Astrocyte of the spinal cord (primary cell): ENCODE measurements at places on chromosomes 5 and 9.

GRCh38 chr9:104107799-104108198 is 13.7 kb downstream of the SMC2 start:
- no peak for DNase-seq

DNA sequence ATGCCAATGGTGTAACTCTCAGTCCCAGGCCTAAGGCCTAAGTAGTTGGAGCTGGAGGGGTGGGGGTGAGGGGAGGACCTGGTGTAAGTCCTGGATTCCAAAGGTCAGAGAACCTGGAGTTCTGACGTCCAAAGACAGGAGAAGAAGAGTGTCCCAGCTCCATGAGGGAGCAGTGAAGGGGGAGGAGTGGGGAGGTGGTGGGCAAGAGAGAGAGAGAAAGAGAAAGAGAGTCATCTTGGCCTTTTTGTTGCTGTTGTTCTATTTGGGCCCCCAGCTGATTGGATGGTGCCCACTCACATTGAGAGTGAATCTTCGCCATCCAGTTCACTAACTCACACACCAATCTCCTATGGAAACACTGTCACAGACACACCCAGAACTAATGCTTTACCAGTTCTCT is 198.9 kb downstream of the DAB2IP start:
- DNase-seq = no peak

DNA sequence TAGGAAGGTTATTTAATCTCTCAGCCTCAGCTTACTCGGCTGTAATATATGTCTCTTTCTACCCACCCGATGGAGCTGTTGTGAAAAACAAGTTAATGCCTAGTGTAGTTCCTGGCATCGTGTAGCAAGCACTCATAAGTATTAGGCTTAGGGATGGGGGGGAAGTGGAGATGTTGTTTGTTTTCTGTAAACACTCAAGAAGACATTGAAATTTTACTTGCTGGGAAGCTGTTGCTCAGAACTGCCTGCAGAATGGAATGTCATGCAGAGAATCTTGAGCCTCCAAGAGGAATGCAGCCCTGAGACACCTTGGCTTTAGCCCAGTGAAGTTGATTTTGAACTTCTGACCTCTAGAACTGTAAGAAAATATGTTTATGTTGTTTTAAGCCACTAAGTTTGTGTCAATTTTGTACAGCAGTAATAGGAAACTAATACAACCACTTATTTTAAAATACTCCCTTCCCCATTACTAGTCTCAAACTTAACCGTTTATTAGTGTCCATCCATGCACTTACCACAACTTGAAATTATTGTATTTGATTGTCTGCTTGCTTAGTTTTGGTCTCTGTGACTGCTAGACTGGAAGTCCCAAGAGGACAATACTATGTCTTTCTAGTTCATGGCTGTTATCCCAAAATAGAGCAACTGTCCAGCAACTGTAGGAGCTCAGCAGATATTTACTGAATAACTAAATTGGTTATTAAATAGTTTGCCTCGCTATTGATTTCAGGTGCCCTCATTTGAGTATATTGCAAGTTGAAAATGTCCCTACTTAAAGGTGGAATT is 53.8 kb downstream of the MFAP3 start:
- peak; percentile 18 for DNase-seq

GRCh38 chr5:96629774-96630173 is 32.4 kb upstream of the CAST start:
- DNase-seq = peak; percentile 93

DNA sequence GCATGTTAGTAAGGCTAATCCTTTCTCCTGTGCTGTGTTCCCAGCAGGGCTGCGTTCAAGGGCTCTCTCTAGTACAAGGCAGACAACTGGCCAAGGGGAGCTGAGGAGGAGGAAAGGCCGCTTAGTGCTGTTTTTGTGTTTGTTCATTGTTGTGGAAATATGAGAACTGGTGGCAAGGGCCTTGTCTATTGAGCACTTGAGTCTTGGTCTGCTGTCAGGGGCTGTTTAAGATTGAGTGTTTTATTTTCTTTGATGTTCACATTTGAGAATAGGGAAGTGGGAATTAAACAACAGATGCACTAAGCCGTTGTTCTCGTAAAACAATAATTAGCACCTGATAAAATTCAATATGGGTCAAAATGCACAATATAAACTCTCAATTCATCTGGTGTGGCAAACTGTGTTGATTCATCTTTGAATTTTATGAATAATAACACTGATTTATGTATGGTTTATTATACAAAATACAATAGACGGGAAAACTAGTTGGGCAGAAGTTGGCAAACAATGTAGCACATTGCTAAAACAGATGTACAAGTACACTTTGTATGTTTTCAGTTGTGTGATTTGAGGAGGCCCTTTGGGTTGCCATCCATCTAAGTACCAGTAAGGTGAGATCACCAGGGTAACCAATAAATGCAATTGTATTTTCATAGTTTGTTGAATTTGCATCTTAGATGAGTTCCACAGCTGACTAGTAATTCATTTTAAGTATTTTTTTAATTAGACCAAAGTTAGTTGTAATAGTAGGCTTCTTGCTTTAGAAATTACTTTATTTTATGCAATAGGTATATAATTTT is 97.6 kb upstream of the GRHPR start:
- DNase-seq = no peak

DNA sequence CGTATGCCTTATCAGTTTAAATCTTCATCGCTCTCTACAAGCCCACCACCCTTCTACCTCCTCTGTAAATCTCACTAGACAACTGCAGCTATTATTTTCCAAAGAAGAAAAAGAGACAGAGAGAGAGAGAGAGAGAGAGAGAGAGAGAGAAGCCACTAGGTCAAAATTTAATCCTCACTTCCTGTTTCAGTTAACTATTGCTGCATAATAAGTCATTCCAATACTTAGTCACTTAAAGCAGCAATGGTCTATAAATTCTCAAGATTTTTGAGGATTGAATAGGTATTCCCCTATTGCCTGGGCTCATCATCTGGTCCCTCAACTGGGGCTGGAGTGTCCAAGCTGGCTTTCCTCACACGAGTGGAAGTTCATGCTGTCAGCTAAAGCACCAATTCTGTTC is 68.8 kb downstream of the ITGA1 start:
- DNase-seq = no peak

GRCh38 chr5:129042306-129042705 is 52.2 kb upstream of the ISOC1 start:
- no peak for DNase-seq

DNA sequence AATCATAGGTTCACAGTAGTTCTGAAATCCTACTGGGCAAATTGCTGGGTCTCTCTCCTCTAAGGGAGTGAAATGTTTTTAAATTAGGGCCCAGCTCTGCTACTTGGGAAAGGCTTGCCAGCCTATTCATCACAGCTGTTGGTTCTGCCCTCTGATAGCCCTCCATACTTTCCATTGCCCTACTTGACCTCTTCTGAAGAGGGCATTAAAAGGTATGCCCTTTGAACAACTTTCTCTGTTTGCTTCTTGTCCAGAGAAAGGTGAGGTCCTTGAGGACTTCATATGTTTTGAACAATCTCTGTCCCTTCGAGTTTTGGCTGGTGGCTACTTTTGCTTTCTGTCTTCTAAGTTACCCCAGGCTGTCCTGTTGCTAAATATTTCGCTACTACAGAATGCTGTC is 62.3 kb upstream of the JAK2 start:
- DNase-seq = no peak

DNA sequence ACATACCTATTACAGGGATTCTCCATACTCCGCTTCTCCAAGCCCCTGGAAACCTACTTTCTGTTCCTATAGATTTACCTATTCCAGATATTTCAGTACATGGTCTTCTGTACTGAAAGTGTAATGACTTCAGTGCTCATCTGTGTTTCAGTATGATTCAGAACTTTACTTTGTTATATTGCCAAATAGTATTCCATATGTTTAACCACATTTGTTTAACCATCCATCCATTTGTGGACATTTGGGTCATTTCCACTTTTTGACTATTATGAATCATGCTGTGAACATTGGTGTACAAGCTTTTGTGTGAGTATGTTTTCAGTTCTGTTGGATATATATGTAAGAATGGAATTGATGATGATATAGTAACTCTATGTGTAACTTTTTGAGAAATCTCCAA is 188.9 kb downstream of the PDZD2 start:
- DNase-seq = peak; percentile 72

GRCh38 chr5:38478878-38479277 is 77.6 kb downstream of the LIFR start:
- no peak for DNase-seq

DNA sequence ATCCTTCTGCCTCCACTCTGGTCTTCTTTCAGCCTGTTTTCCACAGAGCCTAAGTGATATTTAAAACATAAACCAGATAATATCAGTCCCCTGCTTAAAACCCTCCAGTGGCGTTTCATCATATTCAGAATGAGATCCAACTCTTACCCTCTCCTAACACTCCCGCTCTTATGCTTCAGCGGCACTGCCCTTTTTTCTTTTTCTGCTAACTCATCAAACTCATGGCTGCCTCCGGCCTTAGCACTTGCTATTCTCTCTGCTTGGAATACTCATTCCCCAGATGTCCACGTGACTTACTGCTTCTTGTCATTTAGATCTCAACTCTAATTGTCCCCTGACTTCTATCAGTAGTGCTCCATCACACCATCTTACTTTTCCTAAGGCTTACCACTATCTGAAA is 73.6 kb downstream of the PIP5K1B start:
- no peak for DNase-seq

DNA sequence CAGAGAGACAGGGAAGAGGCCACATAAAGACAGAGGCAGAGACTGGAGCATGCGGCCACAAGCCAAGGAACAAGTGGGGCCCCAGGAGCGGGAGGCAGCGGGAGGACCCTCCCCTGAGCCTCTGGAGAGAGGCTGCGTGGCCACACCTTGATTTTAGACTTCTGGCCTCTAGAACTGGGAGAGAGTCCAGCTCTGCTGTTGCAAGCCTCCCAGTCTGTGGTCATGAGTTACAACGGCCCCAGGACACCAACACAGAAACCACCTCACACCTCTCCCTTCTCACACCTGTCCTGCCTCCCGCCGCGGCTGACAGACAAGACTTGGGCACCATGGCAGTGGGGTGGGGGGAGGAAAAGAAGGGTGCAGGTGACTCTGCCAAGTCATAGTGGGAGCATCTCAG is 2.2 kb downstream of the INPP5E start:
- DNase-seq = peak; percentile 23

- no peak for DNase-seq
These were observed 726.0 kb downstream of the DNAH5 start for GRCh38 chr5:13218518-13218917.

GRCh38 chr5:137273511-137273910 is 225.6 kb downstream of the SPOCK1 start:
- no peak for DNase-seq

- no peak for DNase-seq
These were observed 9.6 kb upstream of the BTNL8 start for GRCh38 chr5:180889381-180889780.

DNA sequence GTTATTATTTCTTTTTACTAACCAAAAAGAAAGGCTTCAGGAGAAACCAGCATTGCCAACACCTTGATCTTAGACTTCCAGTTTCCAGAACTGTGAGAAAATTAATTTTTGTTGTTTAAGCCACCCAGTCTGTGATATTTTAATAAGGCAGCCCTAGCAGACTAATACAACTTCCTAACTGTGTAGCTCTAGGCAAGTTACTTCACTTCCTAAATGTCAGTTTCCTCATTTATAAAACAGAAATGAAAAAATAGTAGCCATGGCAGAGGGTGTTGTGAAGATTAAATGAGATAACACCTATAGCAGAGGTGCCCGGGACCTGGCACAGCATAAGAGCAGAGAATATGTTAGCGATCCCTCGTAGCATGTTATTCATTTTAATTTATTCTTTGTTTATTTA is 66.6 kb upstream of the HAND1 start:
- DNase-seq = no peak

- no peak for DNase-seq
These were observed 71.4 kb upstream of the STARD4 start for GRCh38 chr5:111583758-111584203.

GRCh38 chr5:83608122-83608521 is 112.5 kb downstream of the HAPLN1 start:
- DNase-seq = peak; percentile 59

- DNase-seq = peak; percentile 79
These were observed 95.6 kb downstream of the ESM1 start for GRCh38 chr5:54889826-54890225.

DNA sequence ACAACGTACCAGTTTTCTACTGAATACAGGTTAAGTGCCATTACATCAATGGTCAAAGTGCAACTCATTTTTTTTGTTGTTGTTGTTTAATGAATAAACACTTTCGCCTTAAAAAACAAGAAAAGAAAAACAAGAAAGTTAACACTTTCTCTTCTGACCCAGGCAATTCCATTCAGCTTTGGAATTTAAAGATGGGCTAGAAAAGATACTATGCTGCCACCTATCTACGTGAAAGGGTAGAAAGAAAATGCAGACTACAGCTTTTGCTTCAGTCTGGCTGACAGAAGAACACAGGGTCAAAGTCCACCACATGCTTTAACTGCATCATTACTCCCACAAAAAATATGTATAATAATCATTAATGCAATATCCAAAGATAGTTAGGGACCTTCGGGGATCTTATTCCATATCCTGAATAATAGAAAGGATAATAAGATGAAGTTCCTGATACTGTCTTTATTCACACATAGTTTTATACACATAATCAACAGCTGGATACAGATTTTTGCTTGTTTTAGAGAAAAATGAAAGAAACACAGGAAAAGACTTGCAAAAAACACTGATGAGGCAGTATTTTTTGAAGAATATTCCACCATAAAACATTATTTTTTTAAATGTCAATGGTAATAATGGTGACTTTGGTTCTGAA is 40.4 kb downstream of the ZDHHC21 start:
- peak; percentile 10 for DNase-seq

GRCh38 chr9:73152953-73153352 is 1.3 kb downstream of the ANXA1 start:
- no peak for DNase-seq

- peak; percentile 12 for DNase-seq
These were observed 223.1 kb downstream of the GNA14 start for GRCh38 chr9:77424993-77425392.

DNA sequence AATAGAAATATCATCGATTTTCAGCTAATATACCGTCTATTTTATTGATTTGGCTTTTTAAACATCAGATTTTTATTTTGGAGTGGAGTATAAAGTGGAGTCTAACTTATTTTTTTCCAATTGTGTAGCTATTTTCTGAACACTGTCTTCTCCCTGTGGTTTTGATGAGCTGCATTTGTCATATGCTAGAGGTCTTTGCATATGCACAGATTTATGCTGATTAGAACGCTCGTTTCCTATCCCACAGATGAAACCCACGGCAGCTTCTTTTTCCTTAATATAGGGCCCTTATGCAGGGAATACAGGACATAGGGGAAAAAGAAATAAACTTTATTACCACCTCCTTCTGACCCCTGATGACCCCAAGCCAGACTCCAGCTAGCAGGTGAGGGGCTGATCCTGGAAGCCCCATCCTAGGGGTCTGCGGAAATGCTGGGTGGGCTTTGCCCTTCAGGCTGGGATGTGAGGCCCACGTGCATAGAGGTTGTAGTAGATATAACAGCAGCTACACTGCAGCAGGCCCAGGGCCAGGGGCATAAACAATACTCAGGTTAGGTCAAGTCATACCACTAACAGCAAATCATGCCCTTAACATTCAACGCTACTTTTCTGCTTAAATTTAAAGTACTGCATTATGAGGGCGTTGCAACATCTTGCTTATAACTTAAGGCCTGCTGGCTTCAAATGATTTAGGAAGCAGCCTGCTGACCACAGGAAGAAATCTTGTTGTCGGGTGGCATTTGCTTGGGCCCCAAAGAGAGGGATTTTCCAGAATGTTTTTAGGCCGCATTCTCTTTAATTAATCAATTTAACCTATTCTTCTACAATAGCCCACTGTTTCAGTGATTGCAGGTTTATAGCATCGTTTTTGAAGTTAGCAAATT is 28.5 kb downstream of the MVB12B start:
- no peak for DNase-seq
